Panc1 (cell line): ENCODE measurements at places on chromosomes 4 and X.

DNA sequence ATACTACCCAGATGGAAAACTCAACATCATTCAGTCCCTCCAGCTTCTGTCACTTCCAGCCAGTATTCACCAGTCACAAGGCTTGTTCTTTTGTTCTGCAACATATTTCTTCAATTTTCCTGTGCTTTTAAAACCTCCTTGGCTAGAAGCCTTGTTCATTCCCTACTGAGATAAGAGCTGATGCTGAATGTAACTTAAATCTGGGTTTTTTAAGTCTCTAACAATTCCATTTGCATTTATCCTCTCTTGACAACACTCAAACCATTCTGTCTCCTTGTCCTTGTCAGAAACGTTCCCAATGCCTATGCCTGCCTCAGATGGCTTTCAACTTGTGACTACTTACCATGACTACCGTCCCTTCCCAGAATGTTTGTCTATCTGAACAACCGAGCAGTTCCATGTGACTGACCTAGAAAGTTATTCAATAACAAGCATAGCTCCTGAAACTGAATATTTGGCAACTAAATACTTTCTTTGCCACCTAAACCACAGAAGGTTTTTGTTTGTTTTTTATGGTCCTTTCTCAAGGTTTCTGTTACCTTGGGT is 682.9 kb upstream of the GALNTL6 start:
- no peak for DNase-seq

DNA sequence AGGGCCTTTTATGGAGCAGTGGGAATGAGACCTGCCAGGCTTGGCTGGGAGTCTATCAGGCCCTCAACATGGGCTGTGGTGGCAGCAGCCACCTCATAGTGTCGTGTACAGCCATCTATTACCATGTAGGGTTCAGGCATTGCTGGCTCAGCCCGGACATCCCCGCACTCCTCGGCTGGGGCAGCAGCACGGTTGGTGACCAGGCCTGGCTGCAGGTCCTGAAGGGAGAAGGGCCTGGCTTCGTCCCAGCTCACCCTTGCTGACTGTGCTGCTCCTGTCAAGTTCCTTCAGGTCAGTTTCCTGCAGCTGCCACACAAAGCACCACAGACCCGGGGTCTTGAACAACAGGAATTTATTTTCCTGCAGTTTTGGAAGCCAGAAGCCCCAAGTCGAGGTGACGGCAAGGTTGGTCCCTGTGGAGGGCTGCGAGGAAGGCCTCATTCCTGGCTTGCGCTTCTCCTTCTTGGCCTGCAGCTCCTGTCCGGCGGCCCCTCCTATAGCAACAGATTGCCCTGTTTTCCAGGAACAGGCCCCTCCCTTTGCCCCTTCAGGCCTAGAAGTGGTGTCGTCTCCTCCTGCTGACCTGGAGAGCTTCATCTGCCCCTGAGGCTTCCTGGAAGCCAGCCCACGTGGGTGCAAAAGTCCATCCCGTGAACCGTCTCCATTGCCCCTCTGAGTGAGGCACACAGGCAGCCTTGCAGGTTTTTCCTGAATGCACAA is 25.2 kb upstream of the SORCS2 start:
- DNase-seq, result no peak

- DNase-seq, result no peak
Observed at GRCh38 chr4:117491516-117491915, 406.1 kb upstream of the TRAM1L1 start.

DNA sequence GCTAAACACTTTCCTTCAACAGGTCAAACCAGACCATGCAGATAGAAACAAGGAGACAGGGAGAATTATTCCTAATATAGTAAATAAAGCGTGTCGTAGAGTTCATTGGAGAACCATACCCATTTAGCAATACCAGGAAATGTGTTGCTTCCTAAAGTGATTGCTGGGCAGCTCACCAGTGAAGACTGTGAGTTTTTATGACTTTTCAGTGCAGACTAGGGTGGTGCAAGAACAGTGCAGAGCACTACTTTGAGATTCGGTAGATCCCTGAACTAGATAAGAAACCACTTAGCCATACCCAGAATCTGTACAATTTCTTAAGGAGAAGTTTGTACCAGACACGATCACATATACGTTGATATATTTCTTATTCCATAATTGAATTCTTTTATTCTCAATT is 87.4 kb downstream of the EMCN start:
- no peak for DNase-seq

DNA sequence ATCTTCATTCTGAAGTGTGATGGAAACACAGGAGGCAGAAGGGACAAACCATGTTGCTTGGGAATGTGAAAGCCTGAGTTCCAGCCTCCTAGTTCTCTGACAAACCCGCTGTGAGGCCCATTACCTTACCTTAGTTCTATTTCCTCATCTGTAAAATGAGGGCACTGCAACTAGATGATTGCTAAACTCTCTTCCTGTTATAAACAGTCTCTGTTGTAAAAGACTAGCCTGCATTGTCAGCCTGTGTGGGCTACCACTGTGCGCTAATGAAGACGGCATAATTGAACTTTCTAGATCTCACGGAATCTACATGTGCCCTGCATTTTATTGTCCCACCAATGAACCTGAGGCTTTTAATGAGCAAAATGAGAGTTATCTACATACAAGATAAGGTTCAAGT is 147.2 kb downstream of the AFF2 start:
- no peak for DNase-seq

DNA sequence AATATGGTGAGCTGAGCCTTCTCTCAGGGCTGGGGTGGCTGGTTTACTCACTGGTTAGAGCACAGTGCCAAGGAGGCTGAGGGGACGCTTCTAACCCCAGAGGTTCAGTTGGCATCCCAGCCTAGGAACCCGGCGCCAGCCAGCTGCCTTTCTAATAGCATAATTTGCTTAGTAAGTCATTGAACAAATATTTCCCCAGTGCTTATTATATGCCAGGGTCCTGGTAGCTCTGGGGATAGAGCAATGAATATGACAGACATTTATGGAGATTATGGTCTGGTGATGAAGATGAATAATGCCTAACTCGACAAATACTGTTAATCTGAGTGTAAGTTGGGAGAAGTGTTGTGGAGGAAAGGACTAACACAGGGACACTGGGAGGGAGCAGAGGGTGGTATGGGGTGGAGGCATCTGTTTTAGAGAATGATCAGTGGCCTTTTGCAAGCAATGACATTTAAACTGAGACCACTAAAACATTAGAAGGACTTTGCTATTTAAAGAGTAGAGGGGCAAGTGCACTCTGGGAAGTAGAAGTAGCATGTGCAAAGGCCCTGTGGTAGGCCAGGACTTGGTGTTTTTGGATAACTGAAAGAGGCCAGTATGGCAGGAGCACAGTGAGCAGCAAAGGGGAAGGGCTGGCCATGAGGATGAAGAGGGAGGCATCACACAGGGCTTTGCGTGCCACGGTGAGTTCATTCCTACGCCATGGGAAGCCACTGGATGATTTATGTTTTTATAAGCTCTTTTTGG is 71.9 kb downstream of the ATG4A start:
- no peak for DNase-seq

DNA sequence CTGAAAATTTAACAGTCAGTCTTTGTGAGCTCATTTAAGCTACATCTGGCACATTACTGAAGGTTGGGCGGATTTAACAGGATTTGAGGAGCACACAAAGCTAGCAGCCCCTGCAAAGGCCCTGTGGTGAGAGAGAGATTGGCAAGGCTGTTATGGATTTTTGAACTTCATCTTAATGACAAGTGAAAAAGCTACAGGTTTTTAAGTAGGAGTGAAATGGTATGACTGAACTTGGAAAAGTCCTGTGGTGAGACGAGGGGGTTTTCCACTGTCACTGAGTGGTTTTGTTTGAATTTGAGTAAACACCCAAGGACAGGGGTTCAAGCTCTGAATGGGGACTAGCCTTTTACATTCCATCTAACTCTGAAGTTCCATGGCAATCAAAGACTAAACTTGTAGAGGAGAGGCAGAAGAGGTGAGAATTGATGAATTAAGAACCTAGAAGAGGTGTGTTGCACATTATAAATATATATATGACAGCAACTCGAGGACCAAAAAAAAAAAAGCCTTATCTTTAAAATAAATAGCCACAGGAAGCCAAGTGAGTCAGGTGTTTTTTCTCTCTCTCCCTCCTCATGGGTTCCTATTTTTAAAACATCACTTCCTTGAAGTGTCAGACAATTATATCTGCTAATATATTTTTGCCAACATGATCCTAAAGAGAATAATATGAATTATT is 47.8 kb upstream of the CLNK start:
- DNase-seq, result no peak

- DNase-seq, result no peak
Observed at GRCh38 chr4:146032234-146032860, 93.7 kb upstream of the ZNF827 start.

DNA sequence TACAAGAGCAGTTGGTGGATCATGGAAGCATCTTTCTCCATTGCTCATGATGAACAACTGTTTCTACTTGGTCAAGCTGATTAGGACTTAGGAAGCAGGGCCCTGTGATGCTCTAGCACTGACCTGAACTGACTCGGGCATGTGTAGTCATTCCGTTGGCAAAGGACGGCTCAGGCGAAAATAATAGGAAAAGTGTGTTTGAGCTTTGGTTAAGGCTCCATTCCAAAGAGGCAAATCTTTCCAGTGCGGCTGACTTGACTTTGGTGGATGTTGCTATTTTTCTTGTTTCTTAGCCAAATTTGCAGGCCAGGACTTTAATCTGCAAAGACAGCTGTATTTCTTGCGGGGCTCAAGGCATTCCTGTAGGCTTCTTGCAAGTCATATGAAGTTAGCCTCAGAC is 39.5 kb downstream of the ZNF518B start:
- no peak for DNase-seq

GRCh38 chrX:122552286-122552800 is 631.7 kb upstream of the GRIA3 start:
- no peak for DNase-seq

GRCh38 chr4:115453416-115453815 is 340.0 kb upstream of the NDST4 start:
- DNase-seq, result no peak

GRCh38 chr4:61773655-61774245 is 573.6 kb downstream of the ADGRL3 start:
- DNase-seq, result no peak

- DNase-seq, result no peak
Observed at GRCh38 chrX:1491851-1492349, 39.2 kb upstream of the ASMTL start.

DNA sequence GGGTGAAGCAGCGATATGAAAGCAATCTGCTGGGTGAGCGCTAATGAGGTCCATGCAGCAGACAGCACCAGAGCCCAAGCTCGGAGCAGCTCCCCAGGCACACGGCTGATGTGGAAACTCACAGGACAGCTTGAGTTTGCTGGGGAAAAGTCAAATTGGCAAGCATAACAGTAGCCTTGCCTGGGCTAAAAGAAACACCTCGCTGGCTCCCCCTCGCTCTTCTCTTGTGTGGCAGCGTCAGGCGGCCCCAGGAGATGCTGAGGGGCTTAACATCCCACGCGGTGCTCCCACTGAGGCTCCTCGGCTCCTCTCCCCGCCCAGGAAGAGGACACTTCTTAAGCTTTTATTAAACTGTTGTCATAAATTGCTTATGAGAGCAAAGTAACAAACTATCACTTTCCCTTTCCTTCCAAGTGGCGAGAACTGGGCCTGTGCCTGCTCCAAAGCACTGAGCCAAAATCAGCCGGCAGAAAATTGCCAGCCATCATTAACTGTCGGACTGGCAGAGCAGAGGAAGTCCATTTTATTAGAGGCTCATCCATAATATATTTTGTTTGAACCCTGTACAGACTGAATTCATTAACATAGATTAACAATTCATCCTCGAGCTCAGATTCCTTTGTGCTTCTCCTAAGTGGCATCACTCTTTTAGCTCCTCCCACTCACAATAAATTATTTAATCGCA is 111.4 kb downstream of the TSPAN5 start:
- no peak for DNase-seq

DNA sequence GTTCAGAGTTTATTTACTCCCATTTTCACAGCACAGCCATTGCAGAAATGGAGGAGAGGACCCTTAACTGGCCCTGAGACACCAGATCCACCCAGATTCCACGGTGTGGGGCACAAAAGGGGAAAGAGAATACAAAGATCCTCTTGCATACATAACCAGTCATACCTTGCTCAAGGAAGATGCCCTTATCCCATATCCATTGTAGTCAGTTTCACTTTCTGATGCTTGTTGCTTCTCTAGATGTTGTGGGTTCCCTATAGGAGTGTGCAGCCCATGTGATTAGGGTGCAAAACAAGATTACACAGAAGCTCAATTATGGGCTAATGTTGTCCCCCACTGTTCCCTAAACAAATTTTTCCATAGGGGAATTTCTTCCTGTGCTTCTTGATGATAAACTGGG is 1309.0 kb upstream of the PABPC4L start:
- no peak for DNase-seq

GRCh38 chr4:150664935-150665334 is 83.0 kb downstream of the MAB21L2 start:
- DNase-seq, result peak; percentile 47

DNA sequence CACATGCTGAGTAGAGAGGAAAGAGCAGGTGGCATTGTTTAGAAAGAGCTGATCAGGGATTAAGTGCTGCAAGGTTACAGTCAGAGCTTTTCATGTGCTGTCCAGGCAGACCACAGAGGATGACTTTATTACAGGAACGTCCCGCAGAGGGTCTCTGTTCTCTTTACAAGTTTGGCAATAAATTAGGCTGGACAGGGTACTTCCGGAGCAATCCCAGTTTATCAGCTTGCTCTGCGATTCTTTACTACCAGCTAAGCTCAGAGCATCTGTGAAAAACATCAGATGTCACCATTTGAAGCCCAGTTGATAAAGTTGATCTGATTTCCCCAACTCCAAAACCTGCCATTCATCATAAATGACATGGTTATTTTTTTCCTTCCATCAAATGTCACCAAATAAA is 633.1 kb downstream of the NLGN4X start:
- no peak for DNase-seq
